ENCODE measurements at places on chromosomes 6 and 20. TPM values are rescaled to one million over a fixed set of nuclear protein-coding genes. Genes with fewer than 3 reads are reported as not detected.

The KCNK15 gene
- not detected for total RNA-seq

The TMEM151B gene
- not detected for total RNA-seq

The OPN5 gene
- not detected for total RNA-seq

DNA sequence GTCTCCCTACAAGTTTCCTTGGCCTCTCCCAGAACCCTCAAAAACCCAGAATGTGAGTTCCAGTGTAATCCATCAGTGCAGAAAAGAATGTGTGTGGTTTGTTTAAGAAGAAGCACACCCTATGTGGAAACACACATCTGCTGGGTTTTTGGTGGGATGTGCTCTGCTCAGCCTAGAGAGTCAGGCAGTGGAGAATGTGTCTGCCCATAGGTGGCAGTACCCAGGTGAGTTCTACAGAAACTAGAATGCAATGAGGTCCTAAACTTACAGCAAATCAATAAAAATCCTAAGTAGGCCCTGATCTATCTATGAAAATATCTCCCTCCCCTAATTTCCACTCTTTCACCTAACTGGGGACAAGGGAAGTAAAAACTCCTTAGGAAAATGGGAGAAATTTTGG is 437.3 kb downstream of the DHX35 start:
- no peak for DNase-seq

DNA sequence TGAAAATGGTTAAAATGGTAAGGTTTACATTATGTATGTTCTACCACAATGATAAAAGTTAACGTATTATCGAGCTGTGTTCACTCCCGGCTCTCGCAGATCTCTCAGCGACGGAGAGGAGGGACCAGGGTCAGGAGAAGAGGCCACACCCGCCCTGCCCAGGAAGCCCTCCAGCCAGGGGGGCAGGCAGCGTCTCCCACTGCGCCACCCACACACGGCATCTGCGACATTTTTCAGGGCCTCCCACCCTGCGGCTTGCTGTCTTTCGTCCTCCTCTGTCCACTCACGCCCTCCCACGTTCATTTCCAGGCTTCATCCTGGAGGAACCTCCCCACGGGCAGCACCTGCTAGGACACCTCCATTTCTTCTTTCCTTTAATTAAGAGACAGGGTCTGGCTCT is 43.3 kb downstream of the ZBTB46 start:
- DNase-seq = no peak

GRCh38 chr6:129606664-129607063 is 103.3 kb downstream of the ARHGAP18 start:
- no peak for DNase-seq

All from activated CD4-positive, alpha-beta memory T cell treated with anti-CD3 and anti-CD28 coated beads, Interleukin-2, amount 10 ng/mL, durations not matched to agents 7 days and 5 days (primary cell).